ENCODE measurements at places on chromosomes 4 and X.

- no peak for DNase-seq
Measured at GRCh38 chrX:56782352-56782751, 53.3 kb downstream of the NBDY start.

- no peak for DNase-seq
Measured at GRCh38 chr4:138039010-138039409, 203.1 kb downstream of the SLC7A11 start.

GRCh38 chr4:11428231-11428898 lies at the start of gene HS3ST1:
HS3ST1 (minus strand) TSS chr4:11428894; CDS start chr4:11400005, 28,889 bp downstream.
- no peak for DNase-seq

GRCh38 chr4:120446051-120446567 lies 379.5 kb upstream of the MAD2L1 start:
- no peak for DNase-seq

GRCh38 chrX:113289503-113289902 lies 448.9 kb upstream of the AMOT start:
- no peak for DNase-seq

DNA sequence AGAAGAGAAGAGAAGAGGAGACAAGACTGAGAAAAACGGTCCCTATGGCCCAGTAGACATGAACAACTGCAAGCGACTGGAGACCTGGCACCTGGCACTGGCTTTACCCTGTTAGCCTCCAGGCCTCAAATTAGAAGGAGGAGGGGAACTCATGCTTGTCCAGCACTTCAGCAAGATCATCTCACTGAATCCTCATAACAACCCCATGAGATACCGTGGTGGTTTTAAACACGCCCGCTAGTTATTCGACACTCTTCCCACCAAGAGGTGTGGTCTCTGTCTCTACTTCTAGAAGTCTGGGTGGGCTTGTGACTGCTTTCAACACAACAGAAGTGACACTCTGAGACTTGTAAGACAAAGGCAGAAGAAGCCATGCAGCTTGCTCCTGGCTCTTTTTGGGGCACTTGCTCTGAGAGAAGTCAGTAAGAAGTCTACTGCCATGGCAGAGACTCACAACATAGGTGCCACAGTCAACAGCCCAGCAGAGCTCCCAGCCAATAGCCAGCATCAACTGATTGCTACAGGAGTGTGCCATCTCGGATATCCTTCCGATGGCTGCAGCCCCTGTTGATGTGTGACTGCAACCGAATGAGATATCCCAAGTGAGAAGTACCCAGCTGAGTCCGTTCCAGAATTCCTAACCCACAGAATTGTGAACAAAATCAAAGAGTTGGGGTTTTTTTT lies 34.0 kb upstream of the BCOR start:
- no peak for DNase-seq

- no peak for DNase-seq
Measured at GRCh38 chrX:13768939-13769338, 34.4 kb downstream of the OFD1 start.

GRCh38 chrX:46354481-46354880 lies 190.7 kb downstream of the ZNF674 start:
- no peak for DNase-seq

- peak; percentile 19 for DNase-seq
Measured at GRCh38 chr4:7382634-7383014, 52.1 kb downstream of the PSAPL1 start.

DNA sequence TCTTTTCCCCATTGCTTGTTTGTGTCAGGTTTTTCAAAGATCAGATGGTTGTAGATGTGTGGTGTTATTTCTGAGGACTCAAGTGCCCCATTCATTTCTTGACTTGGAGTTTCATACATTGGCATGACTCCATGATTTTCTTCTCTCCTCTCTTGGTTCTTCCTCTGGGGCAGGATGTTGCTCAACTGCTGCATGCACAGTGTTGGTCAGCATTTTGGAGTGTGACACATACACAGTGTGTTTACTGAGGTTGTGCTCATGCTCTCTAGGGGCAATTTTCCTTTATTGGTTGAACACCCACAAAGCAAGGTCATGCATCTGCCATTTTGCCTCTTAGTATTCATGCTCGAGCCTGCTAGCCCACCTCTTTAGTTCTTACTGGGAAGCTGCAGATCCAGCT lies 1993.8 kb downstream of the ARAP2 start:
- DNase-seq = no peak
